ENCODE measurements at places on chromosomes 5 and 9.

- no peak for ATAC-seq
These were observed 278.8 kb downstream of the ENC1 start for GRCh38 chr5:74361406-74362358.

- no peak for ATAC-seq
These were observed 2.7 kb upstream of the CARD19 start for GRCh38 chr9:93093127-93093876.

GRCh38 chr9:124661271-124661670 is 109.8 kb downstream of the NR6A1 start:
- no peak for ATAC-seq

DNA sequence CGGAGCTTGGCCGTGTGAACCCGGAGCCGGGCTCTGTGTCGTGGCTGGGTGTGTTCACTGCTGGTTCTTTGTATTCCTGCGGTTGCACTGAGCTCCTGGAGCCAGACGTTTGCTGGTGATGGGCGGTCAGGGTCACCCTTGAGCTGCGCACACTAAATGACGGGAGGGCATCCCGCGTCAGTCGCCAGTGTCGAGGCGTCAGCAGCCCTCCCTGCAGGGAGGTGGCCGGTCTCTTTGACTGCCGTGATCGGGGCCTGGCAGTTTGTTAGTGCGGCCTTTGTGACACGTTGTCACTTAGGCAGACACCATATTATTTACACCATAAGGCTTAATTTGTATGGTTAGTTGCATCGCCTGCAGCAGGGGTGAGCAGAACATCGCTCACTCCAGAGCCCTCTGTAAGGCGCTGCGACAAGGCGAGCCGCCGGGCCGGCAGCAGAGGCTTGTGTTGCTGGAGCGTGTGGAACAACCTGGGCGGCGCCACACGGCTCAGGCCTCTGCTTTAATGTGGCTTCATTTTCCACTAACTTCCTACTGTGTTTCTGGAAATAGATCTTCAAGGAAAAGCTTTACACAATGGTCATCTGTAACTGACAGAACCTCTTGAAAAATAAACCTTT is 8.3 kb downstream of the NDUFS6 start:
- no peak for ATAC-seq

DNA sequence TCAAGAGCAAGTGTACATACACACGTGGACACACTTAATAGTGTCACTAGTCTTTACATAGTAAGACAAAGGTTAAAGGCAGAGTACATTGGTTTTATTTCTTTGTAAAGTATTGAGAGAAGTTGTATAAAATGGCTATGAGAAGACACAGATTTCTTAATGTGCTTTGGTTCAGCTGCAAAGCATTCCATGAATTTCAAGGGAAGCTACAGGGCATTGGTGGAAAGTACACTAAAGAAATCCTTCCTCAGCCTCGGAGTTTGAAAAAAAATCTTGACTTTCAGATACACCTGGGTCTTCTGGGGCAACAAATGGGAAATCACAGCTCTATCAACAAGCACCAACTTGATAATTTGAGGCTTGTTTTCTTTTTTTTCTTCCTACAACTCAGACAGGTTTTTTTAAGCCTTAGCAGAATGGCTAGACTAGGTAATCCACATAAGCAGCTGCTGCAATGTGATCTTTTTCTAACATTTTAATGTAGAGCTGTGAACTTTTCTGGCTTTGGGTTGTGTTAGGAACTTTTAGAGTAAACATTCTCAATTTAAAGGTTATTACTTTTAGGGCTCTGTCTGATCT is 140.4 kb upstream of the FST start:
- ATAC-seq, result no peak

DNA sequence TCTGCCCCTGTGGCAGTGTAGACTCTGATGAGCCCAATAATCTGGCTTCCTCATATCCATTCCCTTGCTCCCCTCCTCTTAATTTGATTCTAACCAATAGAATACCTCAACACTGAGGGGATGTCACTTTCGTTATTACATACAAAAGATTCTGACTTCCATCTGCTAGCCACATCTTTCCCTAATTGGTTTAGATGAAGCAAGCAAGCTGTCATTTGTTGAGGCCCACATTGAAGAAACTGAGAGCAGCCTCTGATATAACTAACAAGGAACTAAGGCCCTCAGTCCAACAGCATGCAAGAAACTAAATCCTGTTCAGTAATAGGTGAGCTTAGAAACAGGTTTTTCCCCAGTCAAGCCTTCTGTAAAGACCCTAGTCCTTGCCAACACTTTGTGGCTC is 5.8 kb downstream of the ADAMTS6 start:
- no peak for ATAC-seq

DNA sequence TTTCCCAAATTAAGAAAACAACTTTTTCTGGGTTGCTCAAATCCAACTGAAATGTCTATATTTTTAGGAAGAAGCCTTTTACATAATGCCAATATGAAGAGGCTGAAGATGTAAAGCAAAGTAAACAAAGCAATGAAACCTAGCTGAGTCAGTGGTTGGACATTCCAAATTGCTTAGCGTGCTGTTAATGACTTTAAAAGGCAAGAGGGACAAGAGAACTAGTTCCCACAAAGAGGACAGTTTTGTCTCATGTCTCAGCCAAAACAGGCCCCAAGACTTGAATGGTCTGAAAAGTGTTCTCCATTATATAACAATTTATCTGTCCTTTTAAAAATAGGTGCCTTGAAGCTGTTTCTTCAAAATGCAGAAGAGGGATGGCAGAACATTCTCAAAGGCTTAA is 407.0 kb downstream of the ENC1 start:
- no peak for ATAC-seq

GRCh38 chr9:97905228-97905627 is 17.1 kb downstream of the TRMO start:
- peak; percentile 65 for ATAC-seq

GRCh38 chr9:115845648-115846312 is 307.8 kb upstream of the PAPPA start:
- no peak for ATAC-seq

DNA sequence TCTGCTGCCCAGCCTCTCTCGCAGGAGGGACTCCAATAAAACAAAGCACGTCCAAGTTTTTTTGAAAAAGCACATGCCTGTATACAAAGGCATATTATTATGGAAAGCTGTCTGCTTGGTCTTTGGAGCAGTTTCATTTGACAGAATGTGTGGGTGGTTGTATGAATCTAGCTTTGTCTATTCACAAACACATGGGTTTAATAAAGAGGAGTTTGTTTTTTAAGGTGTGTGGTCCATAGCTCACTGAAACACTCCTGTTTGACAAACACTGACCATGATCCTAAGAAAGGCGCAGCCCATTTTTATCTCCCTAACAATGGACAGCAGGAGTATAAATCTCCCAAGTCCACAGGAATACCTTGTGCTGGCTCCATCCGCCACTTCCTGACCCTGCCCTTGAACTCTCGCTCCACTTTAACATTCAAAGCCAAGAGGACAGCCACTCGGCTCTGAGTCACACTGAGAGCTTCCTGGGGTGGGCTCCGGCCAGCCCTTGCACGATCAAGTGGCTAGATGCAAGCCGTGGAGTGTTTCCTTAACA is 371.9 kb downstream of the EBF1 start:
- ATAC-seq, result no peak

Data from activated T-helper 17 cell treated with anti-CD3 and anti-CD28 coated beads, Interleukin-2, amount 50 U/mL, for 72 hours (primary cell).